ENCODE measurements at places on chromosomes 16 and 17.
A peak's percentile ranks its signal among the peaks of the same experiment; 100 is the strongest.

DNA sequence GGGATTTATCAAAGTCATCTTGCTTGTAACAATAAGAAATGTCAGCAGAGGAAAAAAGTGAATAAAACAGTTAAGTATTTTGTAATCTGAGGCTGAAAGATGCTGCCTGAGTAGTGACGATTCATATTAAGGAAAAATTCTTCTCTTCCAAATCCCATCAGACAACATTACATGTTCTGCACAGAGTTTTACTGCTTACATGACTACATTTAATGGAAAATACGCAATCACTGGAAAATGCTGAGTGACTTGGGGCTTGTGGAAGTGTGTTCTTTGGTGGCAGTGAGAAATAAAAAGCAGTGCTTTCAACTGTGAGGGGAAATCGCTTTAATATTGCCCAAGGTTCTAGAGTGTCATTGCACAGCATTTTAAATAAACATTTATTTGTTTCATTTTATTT lies 1025.2 kb upstream of the GOT2 start:
- no peak for DNase-seq

DNA sequence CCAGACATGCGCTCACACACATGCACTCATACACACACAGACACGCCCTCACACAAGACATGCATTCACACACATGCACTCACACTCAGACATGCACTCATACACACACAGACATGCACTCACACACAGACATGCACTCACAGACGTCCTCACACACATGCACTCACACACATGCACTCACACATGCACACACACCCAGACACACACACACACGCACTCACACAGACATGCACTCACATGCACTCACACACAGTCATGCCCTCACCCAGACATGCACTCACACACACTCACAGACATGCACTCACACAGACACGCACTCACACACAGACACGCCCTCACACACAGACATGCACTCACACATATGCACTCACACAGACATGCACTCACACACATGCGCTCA lies 2.1 kb upstream of the ZNF469 start:
- no peak for DNase-seq

- DNase-seq = peak; percentile 60
These were observed 1.1 kb downstream of the NAA38 start for GRCh38 chr17:7856011-7856810.

- no peak for DNase-seq
These were observed 178.3 kb downstream of the SOX9 start for GRCh38 chr17:72299100-72299499.

DNA sequence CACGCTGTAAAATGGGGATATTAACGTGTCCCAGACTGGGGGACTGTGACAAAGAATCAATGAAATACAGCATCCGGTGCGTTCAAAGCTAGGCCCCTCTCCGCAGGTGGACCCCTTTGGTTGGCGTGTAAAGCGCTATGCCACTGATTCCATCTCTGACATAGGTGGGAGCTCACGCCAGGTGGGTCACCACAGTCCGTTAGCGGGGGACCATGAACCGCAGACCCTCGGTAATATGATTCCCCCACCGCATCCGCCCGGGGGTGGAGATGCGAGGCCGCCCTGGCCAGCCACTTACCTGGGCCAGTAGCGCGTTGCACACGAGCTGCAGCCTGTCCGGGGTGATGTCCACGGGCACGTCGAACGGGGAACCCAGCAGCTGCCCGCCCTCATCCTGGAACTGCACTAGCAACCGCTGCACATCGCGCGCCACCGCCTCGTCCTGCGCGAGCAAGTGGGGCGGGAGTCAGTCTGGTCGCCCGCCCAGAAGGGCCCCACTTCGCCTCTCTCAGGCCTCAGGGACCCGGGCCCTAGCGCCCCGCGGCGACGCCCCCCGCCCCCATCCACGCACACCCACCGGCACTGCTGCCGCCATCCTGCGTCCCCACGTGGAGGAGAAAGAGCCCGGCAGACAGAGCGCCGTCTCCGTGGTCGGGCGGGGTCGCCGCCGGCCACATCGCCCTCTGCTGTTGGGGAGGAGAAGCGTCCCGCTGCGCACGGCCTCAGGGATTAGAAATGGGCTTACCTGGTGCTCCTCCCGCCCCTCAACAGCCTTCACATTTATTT lies at the start of gene NLE1:
Gene NLE1 (minus strand): TSS at position 623 of the 786 bp plus-strand sequence. CDS start 28 bp downstream, at position 595.
- DNase-seq = peak; percentile 86

DNA sequence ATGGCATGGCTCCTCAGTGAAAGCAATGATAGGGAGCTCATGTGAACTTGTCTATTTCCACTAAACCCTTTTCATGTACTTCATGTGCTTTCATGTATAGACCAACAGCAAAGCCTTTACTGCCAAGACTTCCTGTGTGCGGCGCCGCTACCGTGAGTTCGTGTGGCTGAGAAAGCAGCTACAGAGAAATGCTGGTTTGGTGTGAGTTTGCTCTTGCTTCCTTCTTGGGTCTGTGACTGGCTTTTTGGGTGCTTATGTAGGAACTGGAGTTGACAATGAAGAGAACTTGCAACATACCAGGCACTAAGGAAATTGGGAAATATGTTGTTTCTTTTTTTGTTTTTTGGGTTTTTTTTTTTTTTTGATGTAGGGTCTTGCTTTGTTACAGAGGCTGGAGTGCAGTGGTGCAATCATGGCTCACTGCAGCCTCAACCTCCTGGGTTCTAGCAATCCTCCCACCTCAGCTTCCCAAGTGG lies 5.7 kb downstream of the SNX11 start:
- peak; percentile 40 for DNase-seq

DNA sequence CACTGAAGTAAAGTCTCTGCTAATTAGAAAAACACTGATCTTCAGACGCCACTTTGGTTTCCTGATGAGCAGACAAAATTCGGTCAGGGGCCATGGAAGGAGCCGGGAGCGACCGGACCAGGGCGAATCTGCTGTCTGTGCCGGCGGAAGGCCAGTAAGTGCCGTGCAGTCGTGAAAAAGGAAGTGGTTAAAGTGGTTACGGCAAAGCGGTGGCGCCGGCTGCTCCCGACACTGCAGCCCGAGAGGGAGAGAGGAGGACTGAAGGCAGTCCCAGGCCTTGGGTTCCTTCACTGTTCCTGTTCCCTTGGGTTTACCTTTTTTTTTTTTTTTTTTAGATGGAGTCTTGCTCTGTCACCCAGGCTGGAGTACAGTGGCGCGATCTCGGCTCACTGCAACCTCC lies 17.3 kb upstream of the HEXD start:
- peak; percentile 37 for DNase-seq

GRCh38 chr17:40577611-40578065 lies 12.4 kb upstream of the CCR7 start:
- no peak for DNase-seq

DNA sequence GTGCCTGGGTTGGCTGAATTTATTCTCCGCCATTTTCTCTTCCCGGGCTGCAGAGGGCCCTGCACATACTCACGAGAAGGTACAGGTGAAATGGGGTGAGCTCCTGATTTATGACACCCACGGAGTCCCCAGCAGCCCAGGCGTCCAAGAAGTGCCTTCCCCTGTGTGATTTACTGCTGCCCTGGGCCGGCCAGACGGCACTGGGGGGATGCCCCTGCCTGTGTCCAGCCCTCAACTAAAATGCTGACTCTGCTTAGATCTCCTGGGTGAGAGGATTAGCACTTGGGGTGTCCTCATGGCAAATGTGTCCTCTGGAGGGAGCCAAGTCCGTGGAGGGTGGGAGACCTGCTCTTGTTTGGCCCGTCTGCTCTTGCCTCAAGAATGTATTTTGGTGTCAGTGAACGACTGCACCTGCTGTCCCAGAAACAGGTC lies 132.4 kb downstream of the MAF start:
- DNase-seq = no peak

GRCh38 chr16:86701286-86701975 lies 123.1 kb downstream of the FOXL1 start:
- DNase-seq = no peak

DNA sequence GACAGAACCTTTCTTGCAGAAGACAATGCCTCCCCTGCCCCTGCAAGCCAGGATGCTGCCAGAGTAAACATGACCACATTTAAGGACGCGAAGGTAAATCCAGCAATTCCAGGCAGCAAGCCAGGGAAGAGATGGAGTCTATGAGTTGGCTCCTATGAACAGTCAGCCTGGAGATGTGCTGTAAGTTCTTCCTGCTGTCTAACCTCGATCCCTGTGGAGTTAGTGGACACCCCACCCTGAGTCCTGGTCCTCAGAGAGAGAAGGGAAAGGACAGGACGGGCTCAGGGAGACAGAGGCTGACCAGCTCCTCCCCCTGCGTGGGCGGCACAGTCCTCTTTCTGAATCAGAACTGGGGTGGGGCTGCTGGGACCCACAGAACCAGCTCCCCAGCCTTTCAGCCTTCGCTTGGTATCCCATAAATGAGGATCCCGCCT lies 24.9 kb downstream of the CDC42EP4 start:
- DNase-seq = no peak

- DNase-seq = no peak
These were observed 39.3 kb upstream of the IRX6 start for GRCh38 chr16:55284718-55285099.

DNA sequence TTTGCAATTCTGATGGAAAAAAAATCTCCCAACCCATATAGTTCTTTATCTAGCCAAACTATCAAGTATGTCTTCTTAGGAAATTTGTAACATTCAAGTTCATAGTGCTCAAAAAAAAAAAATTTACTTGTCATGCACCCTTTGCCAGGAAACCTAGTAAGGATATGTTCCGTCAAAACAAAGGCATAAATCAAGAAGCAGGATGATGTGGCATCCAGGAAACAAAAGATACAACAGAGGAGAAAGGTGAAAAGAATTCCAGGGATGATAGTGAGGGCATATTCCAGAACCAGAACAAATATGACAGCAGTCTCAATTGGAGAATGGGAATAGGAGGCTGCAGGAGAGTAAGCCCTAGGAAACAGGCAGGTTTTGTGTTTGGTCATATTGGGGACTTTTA lies 104.6 kb downstream of the SPAG9 start:
- DNase-seq = no peak

GRCh38 chr16:49366669-49367068 lies 6.9 kb upstream of the C16orf78 start:
- no peak for DNase-seq

GRCh38 chr16:84408856-84409255 lies 40.5 kb downstream of the ATP2C2 start:
- DNase-seq = no peak

GRCh38 chr17:43830510-43831140 lies 2.3 kb downstream of the MPP3 start:
- DNase-seq = no peak

- DNase-seq = no peak
These were observed 291.2 kb downstream of the IRX3 start for GRCh38 chr16:53995378-53995777.

- DNase-seq = no peak
These were observed 10.4 kb downstream of the CARD14 start for GRCh38 chr17:80180192-80180591.

DNA sequence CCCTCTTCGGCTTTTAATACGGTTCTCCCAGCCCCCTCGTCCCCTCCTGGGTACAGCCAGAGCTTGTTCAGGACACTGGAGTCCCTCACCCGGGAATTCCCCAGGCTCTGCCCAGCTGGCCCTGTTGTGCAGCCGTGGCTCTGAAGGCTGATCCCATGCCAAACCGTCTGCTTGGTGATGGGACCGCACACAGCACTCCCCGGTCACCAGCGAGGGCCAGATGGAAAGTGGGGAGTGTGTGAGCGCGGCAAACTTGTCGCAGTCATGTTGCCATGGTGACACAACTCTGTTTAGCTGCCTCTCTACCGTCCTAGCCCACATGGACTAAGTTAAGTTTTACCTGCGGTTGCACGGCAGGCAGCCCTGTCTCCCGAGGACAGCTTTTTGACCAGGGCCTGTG lies 107.9 kb downstream of the RAP1GAP2 start:
- no peak for DNase-seq

DNA sequence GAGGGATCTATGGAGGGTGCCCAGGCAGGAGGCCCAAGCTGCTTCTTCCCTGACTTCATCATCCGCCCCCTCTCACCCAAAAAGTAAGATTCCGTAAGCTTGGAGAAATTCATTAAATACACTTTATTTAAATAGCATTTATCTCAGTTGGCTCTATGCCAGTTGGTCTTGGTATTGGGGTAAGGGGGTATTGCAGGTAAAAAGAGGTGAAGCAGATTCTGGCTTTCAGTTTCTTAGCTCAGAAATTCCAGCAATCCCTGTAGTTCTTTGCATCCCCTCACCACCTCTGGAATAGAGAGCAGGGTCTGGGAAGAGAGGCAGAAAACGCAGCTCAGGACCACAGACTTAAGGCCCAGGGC lies 750 bp upstream of the ALDOC start:
- DNase-seq = no peak

DNA sequence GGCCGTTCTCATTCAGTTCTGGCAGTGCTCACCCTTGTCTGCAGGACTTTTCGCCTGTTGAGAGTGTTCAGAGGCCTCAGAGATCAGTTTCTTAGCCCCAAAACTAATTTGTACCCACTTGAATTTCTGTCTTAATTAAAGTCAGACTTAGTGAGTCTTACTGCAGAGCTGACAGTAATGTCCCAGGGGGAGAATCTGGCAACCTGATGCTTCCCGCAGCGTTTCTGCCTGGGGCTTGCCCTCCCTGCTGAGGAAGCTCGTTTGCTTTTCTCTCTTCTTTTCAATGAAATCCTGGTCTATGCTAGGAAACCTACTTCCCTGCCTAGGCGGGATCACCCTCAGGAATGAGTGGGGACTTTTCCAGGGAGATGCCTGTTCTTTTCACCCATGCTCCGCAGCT lies 25.3 kb downstream of the DBNDD1 start:
- DNase-seq = no peak

- DNase-seq = peak; percentile 15
These were observed 28.4 kb upstream of the TMC5 start for GRCh38 chr16:19389246-19389645.

DNA sequence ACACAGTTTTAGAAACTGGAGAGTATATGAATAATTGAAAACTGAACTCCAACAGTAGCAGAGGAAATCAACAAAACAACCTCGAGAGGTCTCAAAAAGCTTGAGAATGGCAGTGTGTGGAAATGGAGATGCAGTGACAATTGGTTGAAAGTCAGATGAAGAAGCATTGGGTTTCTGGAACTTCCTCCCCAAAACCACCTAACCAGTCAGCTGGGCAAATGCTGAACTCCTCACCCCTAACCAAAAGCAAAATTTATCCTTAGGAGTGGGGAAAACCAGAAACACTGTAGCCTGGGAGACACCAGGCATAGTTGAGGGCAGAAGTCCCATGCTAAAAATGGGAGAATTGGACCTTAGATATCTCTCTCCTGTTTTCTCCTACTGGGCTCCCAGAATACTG lies 109.9 kb downstream of the TANC2 start:
- no peak for DNase-seq

DNA sequence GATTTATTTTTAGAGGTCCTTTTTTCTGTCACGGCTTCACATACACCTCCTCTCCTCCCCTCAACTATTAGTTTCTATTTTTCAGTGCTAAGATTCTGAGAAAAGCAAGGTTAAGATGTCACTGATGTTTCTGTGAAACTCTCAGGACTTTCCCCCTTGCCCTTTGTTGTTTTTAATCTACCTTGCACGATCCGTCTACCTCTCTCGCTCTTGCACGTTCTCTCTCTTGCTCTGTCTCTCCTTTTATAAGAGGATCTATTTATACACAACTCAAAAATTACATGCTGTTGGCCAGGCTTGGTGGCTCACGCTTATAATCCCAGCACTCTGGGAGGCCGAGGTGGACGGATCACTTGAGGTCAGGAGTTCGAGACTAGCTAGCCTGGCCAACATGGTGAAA lies 43.6 kb downstream of the RPA1 start:
- no peak for DNase-seq

- DNase-seq = no peak
These were observed 17.9 kb downstream of the NDUFAB1 start for GRCh38 chr16:23578101-23578830.
